Panc1 (cell line): ENCODE measurements at places on chromosomes 2 and 18.

DNA sequence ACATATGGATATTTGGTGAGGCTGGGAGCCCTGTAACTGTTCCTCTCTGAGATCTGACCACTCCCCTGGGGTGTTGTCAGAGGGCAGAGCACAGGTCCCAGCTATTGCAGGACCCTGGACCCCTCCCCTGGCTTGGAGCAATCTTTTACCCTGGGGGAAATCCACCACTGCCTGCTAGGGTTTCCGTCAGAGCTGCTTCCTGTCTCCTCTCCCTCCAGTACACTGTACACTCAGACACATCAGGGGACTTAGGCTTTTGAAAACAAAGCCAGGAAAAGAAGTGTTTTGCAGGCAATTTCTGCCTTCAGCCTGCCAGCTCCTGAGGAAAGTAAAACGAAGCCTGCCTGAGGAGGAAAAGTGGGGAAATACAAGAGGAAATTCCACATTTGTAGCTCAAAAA is 13.2 kb upstream of the CEP68 start:
- DNase-seq: no peak

- no peak for DNase-seq
Observed at GRCh38 chr18:40414155-40414754, 1540.8 kb upstream of the PIK3C3 start.

- no peak for DNase-seq
Observed at GRCh38 chr2:238159071-238159539, 335 bp downstream of the ERFE start.

- DNase-seq: no peak
Observed at GRCh38 chr2:181468811-181469210, 11.6 kb downstream of the ITGA4 start.

DNA sequence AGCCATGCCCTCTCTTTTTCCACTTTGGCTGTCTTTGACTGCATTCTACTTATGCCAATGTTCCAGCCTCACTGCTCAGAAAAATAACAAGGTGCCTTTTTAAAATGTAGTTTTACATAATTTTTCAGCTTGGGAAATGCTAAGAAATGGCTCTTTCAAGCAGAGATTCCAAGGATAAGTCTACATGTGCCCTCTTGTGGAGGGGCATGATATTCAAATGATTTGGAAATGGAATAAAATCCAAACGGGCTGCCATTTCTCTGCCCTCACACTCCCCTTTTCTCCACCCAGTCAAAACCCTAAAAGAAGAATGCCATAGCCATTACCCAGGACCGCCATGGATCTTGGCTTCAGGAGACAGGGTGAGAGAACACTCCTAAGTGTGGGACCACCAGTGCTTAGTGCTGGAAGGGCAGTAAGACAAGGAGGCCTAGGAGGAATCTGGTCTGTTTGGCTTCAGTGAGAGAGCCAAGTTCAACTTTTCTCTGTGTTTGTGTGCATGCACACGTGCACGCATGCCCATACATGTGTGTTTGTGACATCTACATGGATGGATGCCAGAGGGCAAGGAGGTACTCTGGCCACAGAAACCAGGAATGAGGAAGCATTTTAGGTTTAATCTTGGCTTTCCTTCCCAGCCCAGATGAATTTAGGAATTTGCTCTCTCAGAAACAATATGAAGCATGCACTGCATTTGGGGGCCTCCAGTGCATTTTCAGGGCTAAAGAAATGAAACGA is 174.0 kb upstream of the SLC14A2 start:
- no peak for DNase-seq

DNA sequence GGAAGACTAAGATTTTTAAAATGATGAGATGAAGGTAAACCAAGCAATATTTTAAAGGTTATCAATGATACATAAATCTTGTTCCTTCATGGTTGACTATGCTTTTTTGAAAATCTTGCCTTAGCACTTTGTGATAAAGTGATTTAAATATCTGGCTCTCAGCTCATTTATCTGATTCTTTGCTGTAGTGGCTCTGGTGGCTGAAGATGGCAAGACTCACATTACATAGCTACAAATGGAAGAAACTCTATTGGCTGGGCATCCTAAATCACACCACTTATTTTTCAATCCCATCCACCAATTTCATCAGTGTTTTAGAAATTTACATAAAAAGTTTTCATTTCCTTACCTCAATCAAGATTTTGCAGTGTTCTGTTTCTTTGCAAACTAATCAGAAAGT is 16.6 kb upstream of the APCDD1 start:
- DNase-seq: peak; percentile 5

GRCh38 chr2:10370390-10370789 is 67.7 kb downstream of the HPCAL1 start:
- no peak for DNase-seq

- DNase-seq: no peak
Observed at GRCh38 chr2:8244639-8245038, 437.2 kb upstream of the ID2 start.

DNA sequence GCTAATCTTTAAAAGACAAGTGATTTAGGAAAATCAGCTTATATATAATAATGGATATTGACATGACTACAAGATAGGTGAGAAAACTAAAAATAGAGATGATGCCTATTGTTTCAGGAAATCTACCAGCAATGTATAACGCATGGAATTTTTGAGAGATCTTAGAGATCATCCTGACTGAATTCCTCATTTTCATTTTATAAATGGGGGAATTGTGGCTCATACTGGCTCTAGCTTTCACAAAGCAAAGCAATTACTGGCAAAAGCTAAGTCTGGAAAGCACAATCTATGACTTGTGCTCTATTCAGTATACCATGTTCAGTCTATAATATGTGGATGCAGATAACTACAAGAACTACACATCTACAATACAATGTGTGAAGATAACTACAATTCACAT is 51.9 kb upstream of the FANCL start:
- DNase-seq: no peak

- no peak for DNase-seq
Observed at GRCh38 chr2:220579452-220579851, 952.0 kb downstream of the SLC4A3 start.

DNA sequence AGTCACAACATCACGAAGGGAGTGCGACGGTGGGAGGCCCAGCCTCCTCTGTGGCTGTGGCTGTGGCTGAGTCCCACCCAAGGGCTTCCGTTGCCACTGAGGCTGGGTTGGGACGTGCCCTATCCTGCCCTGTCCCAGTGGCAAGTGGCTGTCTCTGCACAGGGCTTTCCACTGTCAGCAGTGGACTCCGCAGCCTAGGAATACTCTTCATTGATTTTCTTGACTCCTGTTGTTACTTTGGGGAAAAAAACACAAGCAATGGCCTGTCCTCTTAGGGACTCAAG is 122.7 kb downstream of the RAB3GAP1 start:
- no peak for DNase-seq

DNA sequence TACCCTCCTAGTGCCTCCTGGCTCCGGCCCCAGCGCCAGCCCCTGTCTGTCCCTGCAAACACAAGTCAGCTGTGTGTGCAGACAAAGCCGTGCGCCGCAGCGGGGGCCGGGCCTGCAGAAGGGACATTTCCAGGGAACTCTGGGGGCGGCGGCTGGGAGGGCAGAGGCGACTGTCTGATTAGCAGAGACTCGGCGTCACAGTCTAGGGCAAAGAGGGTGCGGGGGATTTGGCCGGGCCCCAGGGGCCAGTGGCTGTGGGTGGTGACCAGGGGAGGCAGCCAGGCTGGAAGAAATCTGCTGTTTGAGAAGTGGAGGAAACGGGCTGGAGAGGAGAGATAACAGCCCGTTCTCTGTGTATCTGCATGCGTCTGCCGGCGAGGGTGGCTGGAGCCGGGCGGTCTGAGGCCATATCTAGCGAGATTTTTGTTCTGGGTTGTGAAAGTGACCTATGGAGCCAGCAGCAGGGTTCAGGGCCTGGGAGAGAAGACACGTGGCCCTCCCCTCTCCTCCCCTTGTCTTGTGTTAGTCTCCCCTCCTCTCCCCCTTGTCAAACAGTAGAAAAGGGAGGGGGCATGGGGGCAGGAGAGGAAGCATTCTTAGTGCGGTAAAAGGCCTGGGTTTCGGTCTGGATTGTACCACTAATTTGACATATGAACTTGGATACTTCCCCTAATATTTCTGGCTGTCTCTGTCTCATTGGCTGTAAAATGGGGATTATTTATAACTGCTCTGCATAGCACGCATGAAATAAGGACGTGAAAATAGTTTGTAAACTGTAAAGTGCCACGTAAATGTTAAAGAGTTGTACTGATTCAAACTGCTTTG is 169.4 kb downstream of the SMAD7 start:
- DNase-seq: no peak

GRCh38 chr2:200757399-200757798 is 54.3 kb upstream of the BZW1 start:
- no peak for DNase-seq

DNA sequence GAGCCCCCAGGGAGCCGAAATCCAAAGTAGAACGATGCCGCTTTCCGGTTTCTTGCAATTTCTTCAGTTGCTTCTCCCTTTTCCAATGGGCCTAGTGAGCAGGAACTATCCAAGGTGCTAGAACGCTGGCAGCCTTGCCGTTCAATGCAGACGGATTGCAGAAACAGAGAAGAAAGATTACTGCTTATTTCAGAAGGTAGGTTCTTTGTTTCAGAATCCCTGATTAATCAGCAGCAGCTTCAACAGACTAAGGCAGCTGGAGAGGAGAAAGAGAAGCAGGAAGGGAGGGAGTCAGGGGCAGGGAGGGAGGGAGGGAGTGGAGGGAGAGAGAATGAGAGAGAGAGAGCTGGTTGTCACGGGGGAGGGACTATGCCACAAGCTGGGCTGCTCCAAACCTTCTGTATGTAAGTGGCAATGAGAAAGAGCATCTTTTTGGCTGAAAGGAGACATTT is 576 bp downstream of the NYAP2 start:
- no peak for DNase-seq
